ENCODE measurements at places on chromosomes 6 and 20.

DNA sequence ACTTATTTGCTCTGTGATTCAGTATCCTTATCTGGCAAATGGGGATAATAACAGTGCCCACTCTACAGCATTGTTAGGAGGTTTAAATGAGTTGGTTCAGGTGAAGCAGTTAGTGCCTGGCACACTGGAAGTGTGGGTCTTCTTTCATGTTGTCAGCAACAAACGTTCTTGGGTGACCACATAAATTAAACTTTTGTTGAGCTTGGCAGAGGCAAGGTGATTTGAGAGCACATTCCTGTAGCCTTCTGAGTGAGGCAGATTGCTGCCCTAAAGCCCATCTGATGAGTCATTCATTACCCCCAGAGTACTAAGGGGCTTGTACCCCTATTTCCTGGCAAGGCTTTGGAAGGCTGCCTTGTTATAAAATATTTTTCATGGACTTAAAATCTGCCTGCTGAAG, 25.8 kb downstream of the SEC23B start:
- DNase-seq = no peak

DNA sequence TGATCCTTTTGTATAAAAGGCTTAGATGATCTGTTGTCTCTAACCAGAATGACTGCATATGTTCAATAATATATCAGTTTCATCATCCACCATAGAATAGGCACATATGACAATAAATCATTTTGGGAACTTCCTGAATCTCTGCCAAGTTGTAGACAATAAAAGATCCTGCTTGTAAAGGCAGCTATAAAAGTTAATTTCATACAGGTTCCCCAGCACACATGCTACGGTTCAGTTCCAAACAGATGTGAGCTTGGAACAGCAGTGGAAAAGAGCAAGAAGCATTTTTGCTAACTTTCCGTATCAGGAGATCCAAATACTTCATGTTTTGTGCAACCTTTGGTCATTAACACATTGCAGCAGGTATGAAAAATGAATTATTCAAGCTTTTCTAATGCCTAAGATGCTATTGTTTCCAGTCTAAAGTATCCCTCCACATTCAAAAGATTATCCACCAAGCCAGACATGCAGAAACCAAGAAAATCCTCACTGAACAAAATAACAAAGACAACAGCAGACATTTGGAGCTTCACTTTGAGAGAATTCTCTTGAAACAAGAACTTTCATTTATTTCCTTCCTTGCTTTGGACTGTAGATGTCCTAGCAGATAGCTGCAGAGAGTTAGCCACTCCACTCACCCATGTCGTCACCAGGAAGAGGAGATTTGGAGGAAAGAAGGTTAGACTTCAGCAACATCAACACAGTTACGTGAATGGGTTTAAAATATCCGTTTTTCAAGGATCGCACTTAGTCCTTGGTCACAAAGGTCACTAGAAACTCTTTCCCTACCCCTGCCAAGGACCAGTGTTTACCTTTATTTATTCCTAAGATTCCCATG, 453.5 kb upstream of the JARID2 start:
- no peak for DNase-seq

GRCh38 chr6:142868917-142869316, 76.1 kb downstream of the HIVEP2 start:
- DNase-seq = no peak

DNA sequence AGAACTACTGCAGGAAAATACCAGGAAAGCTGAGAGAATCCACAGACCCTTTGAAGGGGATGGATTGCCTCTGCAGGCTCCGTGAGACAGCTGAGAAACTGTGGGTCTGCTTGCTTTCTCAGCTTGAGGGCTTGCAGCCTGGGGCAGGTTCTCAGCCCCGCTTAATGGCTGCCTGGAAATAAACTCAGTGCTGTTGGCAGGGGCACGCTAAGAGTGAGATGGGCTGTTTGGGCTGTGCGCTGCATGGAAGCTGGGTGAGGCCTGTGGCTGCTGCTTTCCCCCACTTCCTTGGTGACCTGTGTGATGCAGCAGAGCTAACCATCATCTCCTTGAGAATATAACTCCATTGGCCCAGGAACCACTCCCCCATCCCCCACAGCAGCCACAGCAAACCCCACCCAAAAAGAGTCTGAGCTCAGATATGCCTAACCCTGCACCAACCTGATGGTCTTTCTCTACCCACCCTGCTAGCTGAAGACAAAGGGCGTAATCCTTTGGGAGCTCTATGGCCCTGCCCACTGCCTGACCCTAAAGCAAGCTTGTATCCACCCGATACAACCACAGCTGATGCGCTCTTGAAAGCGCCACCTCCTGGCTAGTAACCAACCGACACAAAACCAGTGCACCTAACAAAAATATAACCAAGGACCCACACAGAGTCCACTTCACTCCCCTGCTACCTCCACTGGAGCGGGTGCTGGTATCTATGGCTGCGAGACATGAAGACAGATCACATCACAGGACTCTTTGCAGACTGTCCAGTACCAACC, 800.6 kb upstream of the MAP3K7 start:
- DNase-seq = no peak

GRCh38 chr6:11615214-11615602, 77.7 kb downstream of the TMEM170B start:
- no peak for DNase-seq

DNA sequence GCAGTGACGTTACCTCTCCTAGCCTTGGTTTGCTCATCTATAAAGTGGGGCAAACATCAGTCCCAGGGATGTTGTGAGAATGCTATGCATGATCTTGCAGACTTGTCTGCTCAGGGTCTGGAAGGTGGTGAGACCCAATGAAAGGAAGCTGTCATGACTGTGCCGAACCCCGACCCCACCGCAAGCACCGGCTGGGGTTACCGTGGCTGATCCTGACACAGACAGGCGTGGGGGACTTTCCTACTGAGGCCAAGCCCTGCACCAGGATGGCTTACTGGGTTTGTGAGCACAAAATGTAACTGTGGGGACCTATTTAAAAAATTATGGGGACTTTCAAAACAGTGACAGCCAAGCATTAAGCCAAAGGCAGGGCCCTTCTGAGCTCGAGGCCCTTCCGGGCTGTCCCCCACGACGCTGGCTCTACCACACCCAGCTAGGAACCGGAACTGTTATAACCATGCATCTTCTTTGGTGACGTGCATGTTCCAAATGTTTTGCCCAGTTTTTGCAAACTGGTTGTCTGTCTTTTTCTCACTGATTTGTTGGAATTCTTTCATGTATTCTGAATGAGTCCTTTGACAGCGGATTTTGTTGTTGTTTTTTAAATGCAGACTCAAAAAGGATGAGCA, 76.6 kb upstream of the PMEPA1 start:
- DNase-seq = no peak

- DNase-seq = no peak
Measured at GRCh38 chr6:51953246-51953645, 134.2 kb downstream of the PKHD1 start.
